Upper lobe of left lung (tissue), 6 donors: ENCODE measurements at places on chromosomes 1 and 21. TPM values are rescaled to one million over a fixed set of nuclear protein-coding genes. Genes with fewer than 3 reads are reported as not detected.

Gene KRTAP12-2
- not detected for total RNA-seq

- DNase-seq: no peak
Measured at GRCh38 chr1:2135441-2135841, 59.1 kb downstream of the FAAP20 start.

DNA sequence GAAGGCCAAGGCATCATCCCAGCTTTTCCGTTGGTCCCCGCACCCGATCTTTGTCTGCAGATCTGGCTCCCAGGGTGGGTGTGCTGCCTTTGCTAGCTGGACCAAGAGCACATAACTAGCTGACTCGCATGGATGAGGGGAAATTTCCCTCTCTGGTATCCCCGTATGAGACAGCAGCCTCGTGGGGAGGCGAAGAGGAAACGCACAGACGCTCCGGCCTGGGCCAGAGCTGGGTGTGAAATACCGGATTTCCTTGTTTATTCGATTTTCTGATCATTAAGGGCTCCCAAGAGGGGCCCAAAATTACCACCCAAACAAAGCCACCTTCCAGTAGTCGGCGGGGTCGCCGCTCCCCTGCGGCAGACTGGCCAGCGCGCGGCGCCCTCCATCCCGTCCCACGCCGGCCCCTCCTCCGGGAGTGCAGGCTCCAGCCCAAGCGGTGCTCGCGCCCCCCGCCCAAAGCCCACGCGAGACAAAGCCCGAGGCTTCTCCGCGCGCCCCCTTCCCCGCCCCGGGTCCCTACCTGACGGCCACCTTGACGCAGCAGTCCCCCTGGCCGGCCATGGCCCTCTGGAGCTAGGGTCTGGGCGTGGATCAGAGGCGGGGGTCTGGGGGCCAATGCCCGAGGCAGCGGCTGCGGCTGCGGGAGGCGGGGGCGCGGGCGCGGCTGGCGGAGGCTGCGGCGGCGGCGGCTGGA is 546 bp downstream of the KIF21B start:
- DNase-seq: peak; percentile 88

DNA sequence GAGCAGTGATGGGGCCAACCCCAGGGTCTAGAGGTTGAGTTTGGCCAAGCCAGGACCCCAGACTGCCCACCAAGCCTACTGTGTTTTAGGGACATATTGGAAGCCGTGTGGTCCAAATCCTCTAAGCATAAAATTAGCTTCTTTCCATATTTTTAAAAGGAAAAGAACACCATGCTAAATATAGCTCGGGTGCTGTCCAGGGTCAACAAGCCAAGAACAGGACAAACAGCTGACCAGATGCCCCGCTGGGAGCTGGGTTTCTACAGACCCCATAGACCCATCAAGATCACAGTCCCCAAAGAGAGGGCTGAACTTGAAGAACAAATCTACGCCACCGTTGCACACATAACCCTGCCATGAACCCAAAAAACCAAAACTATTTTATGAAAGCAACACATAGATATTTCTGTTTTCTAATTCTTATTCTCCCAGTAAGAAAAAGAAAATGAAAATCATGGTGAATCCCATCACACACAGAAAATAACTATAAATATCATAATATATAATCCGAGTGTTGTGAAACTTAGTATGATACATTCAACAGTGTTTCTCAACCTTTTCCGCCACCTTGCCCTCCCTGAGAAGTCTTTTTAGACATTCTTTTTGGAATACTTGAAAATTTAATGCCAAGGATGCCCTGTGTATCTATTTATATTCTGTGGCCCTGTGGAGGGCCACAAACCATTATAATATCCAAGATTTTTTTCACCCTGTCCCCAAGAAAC is 36.2 kb upstream of the FHAD1 start:
- no peak for DNase-seq
